Stimulated activated CD8-positive, alpha-beta memory T cell treated with anti-CD3 and anti-CD28 coated beads, Interleukin-4, amount 100 ng/mL, for 1 hour (primary cell): ENCODE measurements at places on chromosomes 13 and 19.
A peak's percentile ranks its signal among the peaks of the same experiment; 100 is the strongest.

- DNase-seq = no peak
Measured at GRCh38 chr19:45632468-45633196, 6.6 kb downstream of the EML2 start.

DNA sequence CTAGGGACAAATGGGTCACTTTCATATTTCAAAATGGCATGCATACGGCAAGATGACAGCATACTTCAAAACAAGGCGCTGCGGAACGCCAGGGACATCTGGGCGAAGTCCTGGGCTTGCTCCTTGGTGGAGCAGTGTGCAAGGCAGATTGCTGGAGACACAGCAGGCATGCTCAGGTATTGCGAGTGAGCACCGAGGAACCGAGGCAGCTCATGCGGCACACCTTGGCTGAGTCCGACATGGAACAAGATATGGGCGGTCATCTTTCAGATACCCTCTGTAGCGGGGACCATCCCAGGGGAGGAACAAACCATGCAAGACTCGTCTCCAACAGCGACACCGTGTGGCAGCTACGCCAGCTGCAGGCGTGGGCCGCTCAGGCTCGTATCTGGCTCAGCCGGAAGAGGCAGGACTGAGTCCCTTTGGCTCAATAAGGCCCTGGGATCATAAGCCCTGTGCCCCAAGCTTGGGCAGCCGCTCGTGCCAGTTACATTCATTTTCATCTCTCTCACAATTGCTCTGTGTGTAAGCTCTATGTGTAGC, 112.4 kb downstream of the NUFIP1 start:
- DNase-seq = no peak

DNA sequence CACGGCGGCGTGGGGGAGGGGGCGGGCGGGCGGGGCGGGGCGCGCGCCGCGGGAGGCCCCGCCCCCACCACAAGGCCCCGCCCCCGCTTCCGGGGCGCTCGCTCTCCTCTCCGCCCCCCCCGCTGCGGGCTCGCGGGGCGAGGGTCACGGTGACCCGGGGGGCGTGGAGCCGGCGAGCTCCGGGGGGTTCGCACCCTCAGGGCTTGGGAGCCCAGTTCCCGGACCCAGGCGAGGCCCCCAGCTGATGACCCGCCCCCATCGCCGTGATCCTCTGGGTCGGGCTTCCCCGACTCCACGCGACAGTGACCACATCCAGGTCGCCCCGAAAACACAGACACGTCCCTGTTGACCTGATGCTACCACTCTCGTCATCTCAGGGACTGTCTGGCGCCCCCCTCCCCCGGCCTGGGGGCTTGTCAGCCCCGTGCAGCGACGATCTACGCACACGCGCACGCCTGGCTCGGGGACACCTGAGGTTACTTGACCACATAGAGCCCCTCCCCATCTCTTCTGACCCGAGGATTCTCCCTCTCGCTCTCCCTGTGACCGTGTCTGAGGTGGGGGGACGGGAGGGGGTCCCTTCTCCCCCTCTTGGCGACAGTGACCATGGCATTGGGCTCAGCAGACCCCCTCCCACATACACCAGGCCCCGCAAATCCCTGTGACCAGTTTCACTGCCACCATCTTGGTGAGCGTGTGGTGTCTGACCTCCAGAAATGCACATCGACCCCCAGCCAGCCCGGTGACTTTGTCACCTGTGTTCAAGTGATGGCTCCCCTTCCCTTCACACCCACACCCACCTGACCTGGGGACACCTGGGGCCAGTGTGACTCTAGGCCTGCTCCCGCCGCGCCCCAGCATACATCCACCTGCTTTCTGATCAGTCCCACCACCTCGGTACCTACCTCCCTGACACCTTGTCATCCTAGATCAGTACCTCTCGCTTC, 670 bp downstream of the MAP2K7 start:
- peak; percentile 37 for DNase-seq

GRCh38 chr13:43520351-43520750, 266.4 kb downstream of the ENOX1 start:
- DNase-seq = no peak

DNA sequence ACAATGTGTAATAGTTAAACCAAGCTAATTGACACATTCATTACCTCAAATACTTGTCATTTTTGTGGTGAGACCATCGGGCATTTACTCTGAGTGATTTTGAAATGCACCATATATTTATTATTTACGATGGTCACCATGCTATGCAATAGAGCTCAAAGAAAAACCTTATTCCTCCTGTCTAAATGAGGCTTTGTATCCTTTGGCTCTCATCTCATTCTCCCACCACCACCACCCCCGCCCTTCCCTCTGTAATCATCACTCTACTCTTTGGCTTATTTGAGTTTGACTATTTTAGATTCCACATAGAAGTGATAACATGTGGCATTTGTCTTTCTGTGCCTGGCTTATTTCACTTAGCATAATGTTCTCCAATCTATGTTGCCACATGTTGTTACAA, 124.9 kb downstream of the CYSLTR2 start:
- no peak for DNase-seq

- no peak for DNase-seq
Measured at GRCh38 chr19:16244091-16244490, 46.4 kb downstream of the AP1M1 start.

DNA sequence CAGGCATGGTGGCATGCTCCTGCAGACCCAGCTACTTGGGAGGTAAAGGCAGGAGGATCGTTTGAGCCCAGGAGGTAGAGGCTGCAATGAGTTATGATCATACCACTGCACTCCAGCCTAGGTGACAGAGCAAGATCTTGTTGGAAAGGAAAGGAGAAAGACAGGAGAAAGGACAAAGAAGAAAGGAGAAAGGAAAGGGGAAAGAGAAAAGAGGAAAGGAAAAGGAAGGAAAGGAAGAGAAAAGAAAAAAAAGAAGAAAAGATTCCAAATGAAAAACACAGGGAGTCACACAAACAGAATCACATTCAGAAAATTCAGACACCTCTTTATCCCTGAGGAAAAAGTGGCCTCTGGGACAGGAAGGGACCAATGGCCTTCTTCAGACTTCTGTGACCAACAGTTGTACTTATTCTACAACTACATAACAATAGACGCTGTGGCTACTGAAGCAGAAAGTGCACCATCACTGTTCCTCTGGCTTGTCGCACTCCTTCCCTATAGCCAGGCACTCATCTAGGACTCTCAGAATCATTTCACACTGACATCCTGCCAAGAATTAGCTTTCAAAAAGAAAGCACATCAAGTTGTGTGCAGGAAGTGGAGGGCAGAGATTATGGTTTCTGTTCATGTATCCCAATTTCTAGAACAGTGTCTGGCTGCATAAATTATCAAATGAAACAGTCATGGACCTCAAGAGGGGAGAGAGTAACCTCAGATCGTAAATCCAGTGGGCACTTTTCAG, 5.9 kb downstream of the MTMR6 start:
- DNase-seq = no peak

GRCh38 chr19:2783781-2784145, 690 bp upstream of the SGTA start:
- no peak for DNase-seq
